ENCODE measurements at places on chromosomes 3 and 15.
A peak's percentile ranks its signal among the peaks of the same experiment; 100 is the strongest.

DNA sequence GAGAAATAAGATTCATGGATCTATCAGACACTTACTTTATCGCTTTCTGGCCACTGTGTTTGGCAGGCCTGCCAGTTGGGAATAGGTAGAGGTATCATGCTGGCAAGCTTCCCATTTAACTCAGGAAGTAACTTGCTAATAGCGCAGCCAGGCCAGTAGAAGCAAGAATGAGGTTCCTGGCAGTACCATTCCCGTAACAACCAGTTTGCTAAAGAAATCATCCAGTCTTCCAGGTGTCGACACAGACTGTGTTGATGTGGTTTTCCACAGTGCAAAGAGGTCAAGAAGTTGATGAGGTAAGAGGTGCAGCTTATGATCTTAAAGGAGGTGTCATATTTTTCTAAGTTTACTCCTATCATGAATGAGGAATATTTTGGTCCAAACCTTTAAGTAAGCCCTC lies 46.2 kb downstream of the DPH6 start:
- peak; percentile 31 for DNase-seq

DNA sequence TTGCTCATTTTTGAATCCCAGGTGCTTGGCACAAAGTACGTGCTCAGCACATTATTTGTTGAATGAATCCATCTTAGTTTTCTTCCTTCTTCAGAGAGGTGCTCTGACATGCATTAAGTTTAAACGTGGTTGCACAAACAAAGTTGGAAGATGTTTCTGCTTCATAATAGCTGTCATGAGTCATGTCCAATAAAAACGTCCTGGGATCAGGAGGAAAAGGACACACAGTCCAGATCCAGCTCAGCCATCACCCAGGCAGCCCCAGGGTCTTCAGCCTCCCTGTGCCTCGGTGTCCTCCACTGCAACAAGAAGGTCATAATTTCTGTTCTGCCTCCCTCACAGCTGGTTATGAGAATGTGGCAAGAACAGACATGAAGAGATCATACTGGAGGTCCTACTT lies 55.4 kb downstream of the CCNL1 start:
- DNase-seq, result no peak

- DNase-seq, result no peak
Measured at GRCh38 chr3:122350814-122351418, 25.9 kb downstream of the CSTA start.

DNA sequence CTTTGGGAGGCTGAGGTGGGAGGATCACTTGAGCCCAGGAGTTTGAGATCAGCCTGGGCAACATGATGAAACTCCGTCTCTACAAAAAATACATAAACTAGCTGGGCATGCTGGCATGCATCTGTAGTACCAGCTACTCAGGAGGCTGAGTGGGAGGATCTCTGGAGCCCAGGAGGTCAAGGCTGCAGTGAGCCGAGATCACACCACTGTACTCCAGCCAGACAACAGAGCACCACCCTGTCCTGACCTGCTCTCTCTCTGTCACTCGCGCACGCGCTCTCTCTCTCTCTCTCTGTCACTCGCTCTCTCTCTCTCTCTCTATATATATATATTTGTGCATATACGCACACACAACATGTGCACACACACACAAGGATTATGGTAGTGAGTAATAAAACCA lies 61.8 kb downstream of the IL16 start:
- no peak for DNase-seq

DNA sequence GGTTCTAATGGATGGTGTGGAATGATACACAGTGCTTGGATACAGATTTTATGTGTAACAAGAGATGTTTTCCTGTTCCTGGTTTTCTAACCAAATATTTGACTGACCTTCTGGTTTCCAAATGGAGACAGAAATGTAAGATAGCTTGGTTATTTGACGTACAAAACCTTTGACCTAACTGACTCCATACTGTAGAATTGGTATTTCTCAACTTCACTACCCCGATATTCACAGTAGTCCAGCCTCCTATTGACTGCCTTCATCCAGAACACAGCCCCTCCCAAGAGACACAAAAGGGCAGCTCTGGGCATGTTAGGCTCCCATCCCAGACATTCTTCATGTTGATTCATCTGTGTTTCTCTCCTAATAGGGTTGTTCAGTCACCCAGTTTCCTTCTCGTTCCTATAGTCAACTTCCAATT lies 33.4 kb downstream of the MYO1E start:
- DNase-seq, result peak; percentile 83

DNA sequence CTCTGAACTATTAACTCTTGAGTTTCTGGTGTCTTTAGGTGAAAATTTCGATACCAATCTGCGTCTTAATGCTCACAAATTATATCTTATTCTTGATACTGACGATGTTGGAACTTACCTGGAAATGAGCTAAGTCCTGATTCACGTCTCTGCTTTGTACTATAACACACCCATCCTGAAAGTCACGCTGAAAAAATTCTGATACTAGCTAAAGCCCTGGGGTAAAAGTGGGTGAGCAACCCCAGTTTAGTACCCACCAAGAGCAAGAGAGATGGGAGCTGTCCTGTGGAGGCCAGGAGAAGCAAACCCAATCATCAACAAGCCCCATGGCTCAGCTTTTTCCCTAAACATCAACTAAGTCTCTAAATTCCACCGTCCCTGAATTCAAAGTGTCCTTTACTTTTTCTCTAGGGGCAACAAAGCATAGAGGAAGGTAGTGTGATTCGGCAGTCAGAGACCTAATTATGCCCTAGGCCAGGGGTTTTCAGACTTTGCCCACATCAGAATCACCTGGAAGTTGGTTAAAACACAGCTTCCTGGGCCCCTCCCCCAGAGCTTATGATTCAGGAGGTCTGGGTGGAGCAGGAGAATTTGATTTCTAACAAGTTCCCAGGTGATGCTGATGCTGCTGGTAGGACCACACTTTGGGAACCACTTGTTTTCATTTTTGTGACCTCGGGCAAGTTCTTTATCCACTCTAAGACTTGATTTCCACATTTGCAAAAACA lies 90.2 kb downstream of the OSBPL10 start:
- no peak for DNase-seq

DNA sequence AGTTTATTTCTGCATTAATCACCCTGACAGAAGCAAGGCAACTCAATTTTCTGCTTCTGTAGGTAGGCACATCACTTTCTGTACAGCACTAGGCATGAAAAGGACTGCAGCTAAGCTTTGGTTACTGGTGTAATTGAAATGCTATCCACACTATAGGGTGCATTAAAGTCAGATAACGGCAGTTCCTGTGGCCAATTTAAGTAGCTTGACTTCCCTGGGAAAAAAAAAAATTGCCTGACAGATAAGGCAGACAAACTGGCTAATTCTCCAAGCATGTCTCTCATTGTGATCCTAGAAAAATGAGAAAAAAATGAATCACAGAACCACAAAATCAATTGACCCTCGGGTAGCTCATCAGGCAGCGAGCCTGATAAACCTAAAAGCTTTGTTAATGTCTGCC lies 151.4 kb downstream of the MEIS2 start:
- DNase-seq, result no peak

GRCh38 chr3:129878355-129878754 lies 15.2 kb downstream of the TMCC1 start:
- no peak for DNase-seq

DNA sequence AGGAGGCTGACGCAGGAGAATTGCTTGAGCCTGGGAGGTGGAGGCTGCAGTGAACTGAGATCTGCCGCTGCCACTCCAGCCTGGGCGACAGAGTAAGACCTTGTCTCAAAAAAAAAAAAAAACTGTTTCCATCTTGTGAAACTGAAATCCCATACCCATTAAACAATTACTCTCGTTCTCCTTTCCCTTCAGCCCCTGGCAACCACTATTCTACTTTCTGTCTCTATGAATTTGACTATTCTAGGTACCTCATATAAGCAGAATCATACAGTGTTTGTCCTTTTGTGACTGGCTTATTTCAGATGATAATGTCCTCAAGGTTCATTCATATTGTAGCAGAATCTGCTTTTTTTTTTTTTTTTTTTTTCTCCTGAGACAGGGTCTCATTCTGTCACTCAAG lies 51.5 kb upstream of the UBE2E1 start:
- no peak for DNase-seq

- no peak for DNase-seq
Measured at GRCh38 chr15:87805117-87805820, 451.3 kb downstream of the NTRK3 start.

- DNase-seq, result peak; percentile 89
Measured at GRCh38 chr3:98962189-98962930, 60.9 kb upstream of the DCBLD2 start.

DNA sequence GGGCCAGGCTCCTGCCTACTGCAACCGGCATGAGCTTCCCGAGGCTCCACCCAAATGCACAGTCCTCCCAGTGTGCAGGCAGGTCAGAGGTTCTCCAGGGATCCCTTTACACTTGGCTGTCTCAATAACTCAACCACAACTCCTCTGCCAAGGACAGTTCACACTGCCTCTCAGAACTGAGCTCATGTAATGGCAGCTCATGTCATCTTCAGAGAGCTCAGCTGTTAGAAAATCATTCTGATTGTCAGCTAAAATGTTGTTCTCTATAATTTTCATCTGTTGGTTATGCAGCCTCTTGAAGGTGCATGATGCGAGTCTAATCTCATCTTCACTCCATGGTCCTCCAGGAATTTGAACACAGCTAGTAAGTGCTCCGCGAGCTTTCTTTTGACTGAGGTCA lies 76.7 kb downstream of the SST start:
- no peak for DNase-seq

DNA sequence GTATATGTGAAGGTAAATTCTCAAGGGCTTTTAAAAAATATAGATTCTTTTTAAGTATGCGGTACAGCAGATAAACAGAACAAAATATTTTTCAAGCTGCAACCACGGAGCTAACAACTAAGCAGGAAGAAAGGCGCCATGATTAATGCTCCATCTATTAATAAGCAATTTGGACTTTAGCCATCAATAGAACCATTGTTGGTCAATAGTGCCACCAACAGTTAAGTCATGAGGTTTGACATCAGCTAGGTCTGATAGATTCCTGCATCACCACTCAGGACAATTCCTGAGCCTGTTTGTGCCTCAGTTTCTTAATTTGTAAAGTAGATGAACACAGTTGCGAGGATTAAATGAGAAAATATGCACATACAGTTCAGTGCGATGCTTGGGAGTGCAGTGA lies 65.1 kb upstream of the FAM3D start:
- no peak for DNase-seq

DNA sequence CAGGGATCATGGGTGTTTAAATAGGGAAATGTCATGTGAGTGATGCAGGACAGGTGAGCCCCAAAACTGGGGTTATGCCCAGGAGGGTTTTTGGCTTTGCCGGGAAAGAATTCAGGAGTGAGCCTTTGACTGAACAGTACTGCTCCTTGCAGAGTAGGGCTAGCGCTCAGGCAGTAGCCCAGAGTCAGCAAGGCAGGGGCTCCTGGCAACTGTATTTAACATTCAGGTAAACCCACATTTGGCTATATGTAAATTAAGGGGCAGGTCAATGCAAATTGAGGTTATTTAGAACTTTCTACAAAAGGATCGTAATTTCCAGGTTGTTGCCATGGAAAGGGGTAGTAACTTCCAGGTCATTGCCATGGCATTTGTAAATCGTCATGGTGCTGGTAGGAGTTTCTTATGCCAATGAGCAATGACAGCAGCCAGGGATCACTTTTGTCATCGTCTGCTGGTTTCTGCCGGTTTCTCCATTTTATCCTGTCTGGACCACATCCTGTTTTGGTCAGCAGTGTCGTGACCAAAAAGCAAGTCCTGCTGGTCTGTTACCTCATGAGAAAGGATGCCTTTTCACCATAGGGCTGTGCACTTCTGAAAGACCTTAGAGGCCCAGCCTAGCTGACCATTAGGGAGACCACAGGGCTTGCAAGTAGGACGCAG lies 24.3 kb downstream of the MTHFS start:
- DNase-seq, result no peak

DNA sequence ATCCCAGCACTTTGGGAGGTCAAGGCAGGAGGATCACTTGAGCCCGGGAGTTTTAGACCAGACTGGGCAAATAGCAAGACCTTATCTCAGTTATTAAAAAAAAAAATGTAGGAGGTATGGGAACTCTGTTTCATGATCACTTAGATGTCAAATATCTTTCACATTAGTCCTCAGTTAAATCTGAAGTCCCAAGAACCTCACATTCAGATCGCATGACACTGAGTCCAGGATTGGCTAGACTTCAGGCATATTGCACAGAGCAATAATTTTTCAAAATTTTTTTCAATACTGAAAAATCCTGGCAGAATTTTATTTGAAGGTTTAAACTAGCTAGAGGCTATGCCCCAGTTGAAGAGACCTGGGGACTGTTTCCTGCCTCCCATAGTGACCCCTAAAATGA lies 56.3 kb upstream of the ZNF148 start:
- DNase-seq, result no peak

GRCh38 chr3:80553211-80553610 lies 785.4 kb upstream of the ROBO1 start:
- no peak for DNase-seq

DNA sequence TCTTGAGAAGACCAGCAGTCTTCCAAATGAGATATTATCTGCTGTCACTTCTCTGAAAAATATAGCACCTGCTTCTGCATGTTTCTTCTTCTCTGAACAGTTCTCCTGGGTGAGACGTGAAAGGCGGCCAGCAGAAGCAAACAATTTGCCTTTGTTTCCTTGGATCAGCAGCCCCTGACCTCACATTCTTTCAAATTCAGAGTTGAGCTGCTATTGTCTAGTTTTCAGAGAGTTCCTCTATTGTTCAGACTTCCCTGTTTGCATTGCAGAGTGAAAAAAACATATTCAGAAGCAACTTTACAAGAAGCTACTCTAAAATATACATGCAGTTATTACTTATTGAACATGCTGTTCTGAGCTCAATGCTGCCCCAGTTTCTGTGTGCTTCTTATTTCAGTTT lies 653.6 kb downstream of the NAALADL2 start:
- no peak for DNase-seq

- DNase-seq, result no peak
Measured at GRCh38 chr15:31302778-31303725, 23.6 kb upstream of the KLF13 start.

DNA sequence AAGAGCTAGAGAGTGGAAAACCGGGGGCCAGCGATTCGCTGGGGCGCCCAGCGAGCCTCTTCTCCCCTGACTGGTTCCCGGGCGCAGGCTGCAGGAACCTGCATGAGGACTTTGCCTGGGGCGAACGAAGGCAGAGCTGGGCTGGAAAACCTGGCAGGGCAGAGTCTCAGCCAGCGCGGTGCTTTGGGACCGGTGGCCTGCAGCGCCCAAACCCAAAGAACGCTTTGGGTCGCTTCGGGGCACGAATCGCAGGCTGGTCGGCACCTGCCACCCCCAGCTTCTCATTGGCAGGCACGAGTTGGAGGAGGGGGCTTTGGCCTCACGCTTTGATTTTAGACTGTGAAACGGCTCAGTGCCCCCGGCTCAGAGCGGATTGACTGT lies 3.0 kb downstream of the ONECUT1 start:
- no peak for DNase-seq

DNA sequence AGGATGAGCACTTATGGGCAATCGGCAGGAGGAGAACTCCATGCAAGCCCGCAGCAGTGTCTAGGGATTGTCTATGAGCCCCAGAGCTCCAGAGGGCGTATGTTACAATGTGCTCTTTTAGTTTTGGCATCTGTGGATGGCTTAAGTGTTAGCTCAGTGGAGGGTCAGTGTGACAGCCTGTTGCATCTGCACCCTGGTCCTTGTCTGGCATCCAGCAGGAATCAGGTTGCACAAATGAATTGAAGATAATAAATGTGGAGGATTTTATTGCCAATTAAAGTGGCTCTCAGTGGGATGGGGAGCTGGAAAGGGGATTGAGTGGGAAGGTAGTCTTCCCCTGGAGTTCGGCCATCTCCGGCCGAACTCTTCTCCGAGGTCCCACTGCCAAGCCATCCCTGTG lies 11.8 kb upstream of the PRICKLE2 start:
- DNase-seq, result no peak
